BJ (cell line): ENCODE measurements at places on chromosomes 2 and 18. TPM values are rescaled to one million over a fixed set of nuclear protein-coding genes. Genes with fewer than 3 reads are reported as not detected.

- no peak for DNase-seq
Measured at GRCh38 chr2:84838434-84839145, 42.3 kb downstream of the TRABD2A start.

DNA sequence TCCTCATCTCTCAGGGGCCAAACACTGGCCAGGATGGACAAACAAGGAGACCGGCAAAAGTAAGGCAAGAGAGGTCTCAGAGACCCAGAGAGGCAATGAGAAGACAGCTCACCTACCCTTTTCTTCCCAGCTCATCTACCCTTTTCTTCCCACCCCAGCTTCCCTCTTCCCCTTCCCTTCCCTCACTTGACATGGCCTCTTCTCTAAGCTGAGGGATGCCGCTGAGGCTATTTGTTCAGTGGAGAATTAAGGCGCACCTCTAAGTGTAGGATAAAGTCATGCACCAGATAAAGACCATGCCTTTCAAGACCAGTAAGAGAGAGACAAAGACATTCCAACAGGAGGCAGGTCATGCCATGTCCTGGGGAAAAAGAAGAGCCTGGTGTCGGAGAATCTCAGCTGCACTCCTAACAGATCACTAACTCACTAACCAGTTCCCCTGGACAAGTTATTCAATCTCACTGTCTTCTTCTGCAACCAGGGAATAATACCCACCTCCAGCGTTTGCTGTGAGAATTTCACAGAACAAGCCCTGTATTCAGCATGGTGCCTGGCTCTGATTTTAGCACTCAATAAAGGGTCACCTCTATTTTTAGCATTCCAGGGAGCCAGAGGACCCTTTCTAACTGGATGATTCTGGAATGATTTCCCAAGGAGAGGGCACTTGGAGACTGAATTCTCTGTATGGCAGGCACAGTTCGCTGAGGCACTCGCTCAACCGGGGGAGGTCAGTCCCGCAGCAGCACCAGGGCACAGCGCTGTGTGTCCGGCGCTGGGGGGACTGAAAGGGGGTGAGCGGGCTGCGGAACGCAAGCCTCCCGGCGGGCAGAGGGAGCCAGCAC lies 3.0 kb upstream of the FOSL2 start:
- DNase-seq, result no peak

DNA sequence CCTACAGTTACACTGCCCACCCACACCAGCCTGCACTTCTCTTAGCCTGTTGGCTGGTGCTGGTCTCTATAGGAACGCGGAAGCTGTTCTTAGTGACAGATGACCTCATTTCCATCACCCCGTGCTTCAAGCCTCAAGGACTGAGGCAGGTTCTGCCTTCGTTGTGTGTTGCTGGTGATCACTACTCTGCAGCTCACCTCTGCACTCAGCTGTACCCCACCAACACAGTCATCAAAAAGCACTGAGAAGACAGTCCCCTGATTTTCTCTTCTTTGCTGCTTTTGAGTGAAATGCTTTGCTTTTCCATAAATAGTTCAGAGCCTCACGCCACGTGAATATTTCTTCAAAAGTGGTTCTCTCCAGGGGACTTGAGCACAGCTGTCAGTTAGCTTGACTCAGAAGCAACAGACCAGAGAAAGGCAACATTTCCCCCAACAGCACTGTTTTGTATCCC lies 225.7 kb upstream of the CCDC150 start:
- DNase-seq, result no peak

The REG1B gene
- polyA plus RNA-seq, result not detected in 2 replicates

DNA sequence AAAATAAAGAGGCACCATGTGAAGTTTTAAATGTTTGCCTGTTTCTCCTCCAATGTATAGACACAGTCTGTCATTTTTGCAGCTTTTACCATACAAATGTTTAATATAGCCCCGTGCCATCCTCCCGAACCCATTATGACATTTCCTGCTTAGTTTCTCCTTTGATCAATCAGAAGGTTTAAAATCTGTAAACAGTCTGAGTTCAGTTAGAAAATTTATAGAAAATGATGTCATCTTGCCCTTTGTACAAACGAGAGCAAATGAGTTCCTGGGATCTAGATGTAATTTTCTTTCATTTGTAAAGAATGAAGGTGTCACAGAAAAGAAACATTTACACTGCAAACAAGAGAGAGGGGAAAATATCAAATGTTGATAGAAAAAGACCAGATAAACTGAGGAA lies 62.7 kb upstream of the NFU1 start:
- no peak for DNase-seq

The VSNL1 gene
- not detected in 2 replicates for polyA plus RNA-seq

DNA sequence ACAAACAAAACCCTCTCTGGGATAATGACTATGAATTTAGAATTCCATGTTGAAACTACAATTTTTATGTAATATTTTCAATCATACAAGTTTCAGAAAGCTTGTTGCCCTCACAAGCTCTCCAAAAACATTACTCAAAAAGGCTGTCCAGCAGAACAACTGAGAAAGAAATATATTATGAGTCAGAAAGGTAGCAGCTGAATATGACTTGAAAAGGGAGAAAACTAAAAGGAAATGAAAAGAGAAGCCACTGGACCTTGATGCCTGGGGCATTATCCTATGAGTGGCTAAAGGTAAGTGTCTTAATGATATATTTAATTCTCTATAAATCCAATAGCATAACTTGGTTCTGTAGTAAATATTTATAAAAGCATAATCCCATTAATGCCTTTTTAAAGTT lies 61.8 kb downstream of the NXPH2 start:
- DNase-seq, result no peak
